Amniotic epithelial cell (primary cell): ENCODE measurements at places on chromosomes 5 and 9.

DNA sequence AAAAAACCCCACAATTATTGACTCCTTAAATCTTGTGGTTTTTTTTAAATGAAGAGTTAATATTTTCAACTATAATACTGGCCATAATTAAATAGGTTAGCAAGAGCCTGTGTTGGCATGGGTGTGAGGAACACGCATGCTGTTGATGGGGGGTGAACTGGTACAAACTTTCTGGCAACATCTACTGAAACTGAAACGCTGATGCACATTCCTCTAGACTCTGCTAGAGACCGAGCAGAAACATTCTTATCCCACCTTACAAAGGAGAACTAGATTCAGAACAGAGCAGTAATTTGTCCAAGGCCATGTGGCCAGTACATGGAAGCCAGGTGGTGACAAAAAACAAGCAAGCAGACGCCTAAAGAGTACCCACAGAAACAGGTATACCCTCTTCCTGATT, 2.4 kb downstream of the BICD2 start:
- DNase-seq = no peak

GRCh38 chr5:148860599-148860998, 34.2 kb downstream of the ADRB2 start:
- no peak for DNase-seq

- peak; percentile 63 for DNase-seq
Measured at GRCh38 chr5:147437161-147437596, 72.7 kb downstream of the DPYSL3 start.

DNA sequence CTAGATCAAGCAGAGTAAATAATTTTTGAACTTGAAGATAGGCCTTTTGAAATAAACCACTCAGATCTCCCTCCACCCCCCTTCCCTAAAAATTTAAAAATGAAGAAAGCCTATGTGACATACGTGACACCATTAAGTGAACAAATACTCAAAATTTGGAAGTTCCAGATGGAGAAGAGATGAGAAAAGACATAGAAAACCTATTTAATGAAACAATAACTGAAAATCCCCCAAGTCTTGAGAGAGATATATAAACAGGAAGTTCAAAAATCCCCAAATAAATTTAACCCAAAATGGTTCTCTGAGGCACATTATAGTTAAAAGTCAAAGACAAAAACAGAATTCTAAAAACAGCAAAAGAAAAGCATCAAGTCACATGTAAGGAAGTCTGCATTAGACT, 428.6 kb downstream of the PSAT1 start:
- no peak for DNase-seq

DNA sequence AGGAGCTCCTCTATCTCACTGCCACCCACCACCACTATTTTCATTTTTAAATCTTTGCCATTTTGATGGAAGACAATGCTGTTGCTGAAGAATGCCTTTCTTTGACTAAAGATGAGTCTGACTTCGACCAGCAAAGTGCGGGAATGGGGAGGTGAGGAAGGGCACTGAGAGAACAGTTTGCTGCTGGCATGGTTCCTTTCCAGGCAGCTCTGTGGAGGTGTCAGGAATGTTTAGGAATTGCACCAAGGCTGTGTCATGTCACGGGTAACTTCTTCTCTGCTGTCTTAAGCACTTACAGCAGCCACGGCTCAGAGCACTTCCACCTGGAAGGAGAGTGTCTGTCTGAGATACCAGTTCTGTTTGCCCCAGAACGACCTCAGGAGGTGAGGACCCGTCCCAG, 41.4 kb upstream of the SHB start:
- DNase-seq = no peak

- DNase-seq = no peak
Measured at GRCh38 chr9:71364186-71364955, 242.9 kb upstream of the TRPM3 start.

DNA sequence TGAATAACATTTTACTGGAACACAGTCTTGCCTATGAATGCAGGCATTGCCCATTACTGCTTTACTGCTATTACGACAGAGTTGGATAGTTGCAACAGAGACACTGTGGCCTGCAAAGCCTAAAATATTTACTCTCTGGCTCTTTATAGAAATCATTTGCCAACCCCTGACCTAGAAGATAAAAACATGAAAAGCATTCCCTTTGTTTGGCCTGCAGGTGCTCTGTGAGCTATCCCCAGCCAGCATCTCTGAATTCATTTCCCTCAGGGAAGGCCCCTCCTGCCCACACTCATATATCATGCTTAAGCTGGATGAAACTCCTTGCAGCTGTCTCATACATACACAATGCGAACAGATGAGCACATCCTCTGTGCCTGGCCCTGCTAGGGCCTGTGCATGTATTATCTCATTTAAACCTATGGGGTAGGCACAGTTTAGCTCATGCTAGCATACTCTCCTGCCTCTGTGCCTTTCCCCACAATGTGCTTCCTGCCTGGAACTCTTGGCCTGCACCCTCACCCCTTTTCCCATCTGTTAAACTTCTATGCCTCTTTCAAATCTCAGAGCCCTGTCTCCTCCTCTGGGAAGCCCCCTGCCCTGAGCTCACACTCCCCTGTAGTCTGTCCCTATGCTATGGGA, 193.1 kb downstream of the PAX5 start:
- DNase-seq = peak; percentile 82

- peak; percentile 42 for DNase-seq
Measured at GRCh38 chr5:149079883-149080282, 17.0 kb upstream of the SH3TC2 start.

DNA sequence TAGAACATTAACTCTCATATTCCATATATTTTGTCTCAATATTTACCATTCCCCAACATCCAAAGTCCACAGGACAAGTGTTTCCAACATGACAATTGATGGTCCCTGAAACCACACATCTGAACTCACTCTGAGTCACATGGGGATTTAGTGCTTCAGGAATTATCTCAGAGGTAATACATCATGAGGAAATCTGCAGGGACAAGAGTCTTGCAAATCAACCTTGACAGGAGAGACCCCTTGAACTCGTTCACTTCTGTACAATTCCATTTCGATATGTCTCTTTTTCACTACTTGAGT, 119.7 kb upstream of the ABCA1 start:
- peak; percentile 31 for DNase-seq

GRCh38 chr5:79963261-79964061, 27.6 kb downstream of the MTX3 start:
- no peak for DNase-seq

GRCh38 chr9:132299221-132299620, 55.6 kb downstream of the SETX start:
- DNase-seq = no peak
